Left cardiac atrium (tissue), 4 donors: ENCODE measurements at places on chromosomes 11 and 22.

- DNase-seq: peak; percentile 43
Measured at GRCh38 chr22:45376703-45377102, 36.7 kb downstream of the SMC1B start.

DNA sequence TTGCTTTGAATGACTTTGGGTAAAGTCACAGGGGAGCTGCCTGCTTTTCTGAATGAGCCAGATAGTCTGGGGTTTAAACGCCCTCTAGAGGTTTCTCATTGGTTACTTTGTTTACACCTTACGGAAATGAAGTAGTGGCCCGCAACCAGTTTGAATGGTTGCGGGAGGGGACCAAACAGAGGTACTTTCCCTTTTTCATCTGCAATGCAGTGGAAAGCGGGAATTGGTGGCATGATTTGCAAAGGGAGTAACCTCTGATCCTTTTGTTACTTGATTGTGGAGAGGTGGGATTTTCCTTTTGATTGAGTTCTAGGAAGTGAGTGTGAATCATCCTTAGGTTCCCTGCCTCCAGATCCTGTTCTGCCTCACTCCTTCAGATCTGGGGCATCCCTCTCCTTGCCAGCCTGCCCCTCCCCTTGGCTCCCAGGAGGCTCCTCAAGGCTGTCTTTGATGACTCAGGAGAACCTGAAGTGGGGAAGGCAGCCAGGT, 15.9 kb upstream of the GLYATL1 start:
- no peak for DNase-seq

GRCh38 chr11:77449060-77449521, 24.8 kb downstream of the PAK1 start:
- DNase-seq: no peak

DNA sequence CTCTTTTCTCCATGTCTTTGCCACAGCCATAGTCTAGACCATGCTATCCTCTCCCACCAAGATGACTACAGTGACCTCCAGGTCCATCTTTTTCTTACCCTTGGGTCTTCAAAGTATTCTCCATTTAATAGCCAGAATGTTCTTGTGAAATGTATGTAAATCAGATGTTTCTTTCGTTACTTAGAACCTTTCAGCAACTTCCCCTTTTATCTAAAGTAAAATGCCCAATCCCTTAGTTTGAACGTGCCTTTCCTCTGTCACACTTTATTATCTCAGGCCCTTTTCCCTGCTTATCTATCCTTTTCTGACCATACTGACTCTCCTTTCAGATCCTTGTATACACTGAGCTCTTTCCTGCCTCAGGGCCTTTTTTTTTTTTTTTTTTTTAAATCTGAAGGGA, 17.9 kb downstream of the RBM4B start:
- no peak for DNase-seq

DNA sequence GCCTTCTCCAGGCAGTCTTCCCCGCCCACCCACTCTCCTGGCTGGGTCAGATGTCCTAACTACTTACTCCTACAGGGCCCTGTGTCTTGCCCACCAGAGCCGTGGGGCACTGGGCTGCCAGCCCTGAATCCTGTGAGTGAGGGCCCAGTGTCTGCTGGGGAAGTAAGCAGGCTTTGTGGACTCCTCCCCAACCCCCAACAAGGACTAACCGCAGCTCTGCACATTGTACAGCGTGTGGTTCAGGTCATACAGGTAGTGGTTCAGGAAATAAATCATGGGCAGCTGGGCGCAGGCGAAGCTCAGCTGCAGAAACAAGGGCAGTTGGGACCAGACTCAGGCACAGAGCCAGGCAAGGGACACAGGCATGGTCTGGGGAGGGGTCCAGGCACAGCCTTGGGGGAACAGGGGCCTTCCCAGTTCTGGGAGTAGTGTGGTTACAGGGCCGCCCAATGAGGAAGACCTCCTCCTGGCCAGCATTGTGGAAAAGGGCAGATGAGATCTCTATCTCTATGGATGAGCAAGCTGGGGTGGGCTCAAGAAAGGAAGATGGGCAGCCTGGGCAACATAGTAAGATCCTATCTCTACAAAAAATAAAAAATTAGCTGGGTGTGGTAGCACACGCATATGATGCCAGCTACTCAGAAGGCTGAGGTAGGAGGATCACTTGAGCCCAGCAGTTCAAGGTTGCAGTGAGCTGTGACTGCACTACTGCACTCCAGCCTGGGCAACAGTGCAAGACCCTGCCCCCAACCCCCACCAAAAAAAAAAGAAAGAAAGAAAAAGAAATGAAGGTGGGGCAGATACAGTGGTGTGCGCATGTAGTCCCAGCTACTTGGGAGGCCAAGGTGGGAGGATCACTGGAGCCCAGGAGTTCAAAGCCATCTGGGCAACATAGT, 5.5 kb downstream of the UNC93B1 start:
- no peak for DNase-seq

DNA sequence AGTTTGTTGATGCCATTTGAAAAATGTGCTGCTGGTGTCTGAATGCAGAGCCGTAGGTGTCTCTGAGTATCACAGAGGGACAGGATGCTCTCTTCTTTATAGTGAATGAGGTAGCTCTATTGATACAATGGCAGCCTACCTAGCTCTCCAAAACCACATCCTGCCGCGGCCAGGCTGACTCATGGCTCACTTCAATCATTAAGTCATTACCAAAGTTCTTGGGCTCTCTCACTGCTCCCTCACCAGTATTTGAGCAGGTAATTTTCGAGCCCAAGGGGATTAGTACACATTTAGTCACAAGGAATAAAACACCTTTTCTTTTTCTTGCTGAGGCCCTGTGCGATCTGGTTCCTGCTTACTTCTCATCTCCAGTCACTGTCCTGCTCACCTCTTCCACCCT, 509.0 kb upstream of the LARGE1 start:
- no peak for DNase-seq

- DNase-seq: no peak
Measured at GRCh38 chr11:68829581-68829980, 12.1 kb downstream of the CPT1A start.

GRCh38 chr22:40345815-40346184, 500 bp upstream of the ADSL start:
- no peak for DNase-seq
